Fibroblast of upper back skin (primary cell): ENCODE measurements at places on chromosomes 6 and 20.

DNA sequence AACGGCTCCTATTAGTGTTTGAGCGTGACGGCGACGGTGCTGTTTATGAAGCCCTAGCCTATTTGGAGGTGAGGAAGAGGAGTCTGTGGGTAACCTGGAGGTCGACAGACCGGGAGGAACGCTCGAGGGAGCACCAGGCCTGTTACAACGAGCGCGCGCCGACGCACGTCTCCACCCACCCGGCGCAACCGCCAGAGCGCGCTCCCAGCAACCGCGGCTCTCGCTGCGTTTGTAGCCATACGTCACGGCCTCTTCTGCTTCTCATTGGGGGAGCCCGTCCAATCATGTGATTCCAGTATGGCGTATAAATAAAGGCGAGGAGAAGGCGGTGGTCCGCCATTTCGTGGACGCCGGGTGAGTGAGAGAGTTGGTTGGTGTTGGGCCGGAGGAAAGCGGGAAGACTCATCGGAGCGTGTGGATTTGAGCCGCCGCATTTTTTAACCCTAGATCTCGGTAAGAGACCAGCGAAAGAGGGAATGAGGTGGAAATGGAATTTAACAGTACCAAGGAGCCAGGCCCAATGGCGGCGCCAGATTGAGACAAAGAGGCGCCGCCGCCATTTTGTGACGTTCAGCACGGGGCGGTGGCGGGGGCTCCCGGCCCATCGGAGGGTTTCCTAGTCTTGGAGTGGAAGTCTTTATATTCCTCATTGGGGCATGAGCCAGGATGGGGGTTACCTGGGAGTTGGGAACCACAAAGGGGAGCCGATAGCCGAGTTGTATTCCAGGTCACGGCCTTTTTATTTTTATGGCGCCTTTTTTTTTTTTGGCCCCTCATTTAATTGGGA, at the start of gene SRSF3:
TSS of gene SRSF3 (plus strand) at position 334 of the 787 bp plus-strand sequence. CDS start 2,401 bp downstream, outside the sequence.
- peak; percentile 98 for DNase-seq

DNA sequence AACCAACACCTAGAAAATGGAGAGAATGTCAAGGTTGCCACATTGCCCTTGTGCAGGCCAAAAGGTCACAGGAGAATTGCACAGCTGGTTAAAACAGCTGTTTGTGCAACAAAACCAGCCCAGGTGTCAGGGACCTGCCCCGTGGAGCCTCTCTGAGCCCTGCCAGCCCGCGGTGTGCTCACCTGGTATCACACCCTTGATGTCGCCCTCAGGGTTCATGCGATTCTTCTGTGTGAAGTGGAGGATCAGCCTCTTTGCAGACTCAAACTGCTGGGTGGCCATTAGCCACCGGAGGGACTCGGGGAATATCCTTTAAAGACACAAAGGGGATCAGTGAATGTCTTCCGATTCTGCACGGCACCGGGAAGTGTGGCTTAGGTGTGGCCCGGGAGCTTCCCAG, 39.2 kb downstream of the PSMG4 start:
- no peak for DNase-seq

DNA sequence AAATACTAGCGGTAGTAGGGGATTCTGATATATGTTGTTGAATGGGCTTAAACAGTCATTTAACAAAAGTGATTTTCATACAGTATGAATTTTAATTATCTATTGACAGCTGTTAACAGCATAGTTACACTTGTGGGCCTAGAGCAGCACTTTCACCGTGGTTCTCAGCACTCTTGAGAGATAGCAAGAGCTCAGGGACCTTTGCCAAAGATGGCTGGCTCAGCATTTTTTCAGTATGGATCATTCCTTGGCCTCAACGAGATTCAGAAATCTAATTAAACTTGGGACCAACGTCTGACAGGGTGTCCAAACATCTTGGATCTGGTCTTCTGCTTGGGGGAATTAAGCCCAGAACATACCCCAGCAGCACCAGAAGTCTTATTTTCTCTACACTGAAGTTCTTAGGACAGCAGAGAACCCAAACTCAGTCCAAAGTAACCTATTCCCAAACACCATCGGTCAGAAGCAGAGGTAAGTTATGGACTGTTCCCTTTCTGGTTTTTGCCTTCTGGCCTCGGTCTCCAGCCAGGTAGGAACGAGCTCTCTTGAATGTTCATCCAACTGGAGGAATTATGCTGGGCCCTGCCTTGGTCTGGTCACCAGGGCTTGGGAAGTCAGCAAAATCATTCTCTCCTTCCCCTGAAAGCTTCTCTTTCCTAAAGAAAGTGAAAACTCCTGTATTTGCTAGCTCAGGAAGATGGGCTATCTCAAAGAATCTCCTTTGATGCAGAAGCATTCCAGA, 25.7 kb downstream of the PRPH2 start:
- peak; percentile 79 for DNase-seq

- peak; percentile 88 for DNase-seq
Measured at GRCh38 chr6:111113336-111114086, 26.2 kb downstream of the SLC16A10 start.

GRCh38 chr20:23147964-23148730, 62.0 kb upstream of the CD93 start:
- DNase-seq = peak; percentile 88

DNA sequence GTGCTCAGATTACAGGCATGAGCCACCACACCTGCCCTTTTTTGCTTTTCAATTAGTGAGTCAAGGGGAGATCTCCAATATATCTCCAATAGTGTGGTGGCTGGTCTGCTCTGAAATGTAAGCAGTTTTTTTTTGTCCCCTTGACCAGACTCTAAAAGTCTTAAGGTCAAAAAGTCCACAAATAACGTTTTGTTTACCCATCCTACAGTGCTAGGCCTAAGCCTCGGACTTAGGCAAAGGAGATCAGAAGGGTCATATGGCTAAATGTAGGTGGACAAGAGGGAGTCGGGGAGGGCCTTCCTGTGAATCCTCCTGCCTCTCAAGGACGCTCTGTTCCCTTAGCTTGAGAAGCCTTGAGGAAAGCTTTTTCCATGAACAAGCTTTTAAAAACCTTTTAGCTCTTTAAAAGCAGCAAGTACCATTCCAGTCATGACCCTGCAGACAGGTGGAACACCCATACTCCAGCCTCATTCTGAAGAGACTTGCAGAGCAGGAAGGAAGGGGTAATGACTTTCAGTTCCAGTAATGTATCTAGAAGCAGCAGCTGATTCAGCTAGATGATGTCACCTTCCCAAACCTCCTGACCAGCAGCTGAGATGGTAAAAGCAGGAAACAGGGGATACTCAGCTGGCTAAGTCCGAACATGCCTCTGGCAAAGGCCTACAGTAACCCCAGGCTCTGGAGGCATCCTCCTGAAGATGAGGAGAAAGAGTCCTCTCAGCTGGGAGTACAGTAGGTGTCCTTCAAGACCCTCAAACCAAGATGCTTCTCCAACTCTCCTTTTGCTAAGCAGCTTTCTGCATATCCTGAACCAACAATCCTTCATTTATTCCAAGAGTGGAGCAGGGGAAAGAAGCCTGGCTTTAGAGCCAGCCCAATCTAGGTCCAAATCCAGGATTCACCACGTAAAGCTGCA, 23.6 kb downstream of the BCL2L1 start:
- peak; percentile 86 for DNase-seq

DNA sequence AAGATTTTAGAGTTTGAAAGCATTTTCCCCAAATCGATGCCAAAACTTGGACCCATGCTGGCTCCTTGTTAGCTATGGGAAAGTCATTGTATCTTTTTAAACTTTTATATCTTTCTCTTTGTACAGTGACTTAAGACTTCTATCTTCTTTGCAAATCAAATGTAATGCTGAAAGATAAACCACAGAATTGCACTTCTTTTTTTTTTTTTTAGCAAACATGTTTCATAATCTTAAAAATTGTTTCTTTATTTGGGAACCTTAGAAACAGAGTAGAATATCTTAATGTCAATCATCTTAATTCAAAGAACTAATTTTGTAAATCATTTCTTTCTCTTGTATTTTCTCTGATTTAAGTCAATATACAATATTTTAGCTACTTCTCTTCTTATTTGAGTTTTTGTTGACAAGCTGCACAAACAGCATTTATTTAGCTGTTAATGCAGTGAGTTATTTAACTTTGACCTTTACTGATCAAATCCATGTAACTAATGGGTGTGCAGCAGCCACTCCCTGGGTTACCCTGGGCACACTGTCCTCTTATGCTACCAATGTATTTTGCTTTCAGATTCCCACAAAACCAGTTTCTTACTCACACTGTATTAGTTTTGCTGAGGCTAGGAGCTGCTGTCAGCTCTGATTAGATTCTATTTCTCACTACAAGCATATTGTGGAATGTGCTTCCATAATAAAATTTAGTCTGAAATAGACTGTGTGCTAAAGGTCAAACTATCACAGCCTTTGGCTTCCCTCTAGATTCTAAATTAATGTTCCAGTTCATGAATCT, 279.6 kb downstream of the ADGB start:
- DNase-seq = no peak

- peak; percentile 88 for DNase-seq
Measured at GRCh38 chr6:1287103-1287591, 24.8 kb upstream of the FOXQ1 start.

- no peak for DNase-seq
Measured at GRCh38 chr20:57618091-57618763, 2.0 kb downstream of the ZBP1 start.

DNA sequence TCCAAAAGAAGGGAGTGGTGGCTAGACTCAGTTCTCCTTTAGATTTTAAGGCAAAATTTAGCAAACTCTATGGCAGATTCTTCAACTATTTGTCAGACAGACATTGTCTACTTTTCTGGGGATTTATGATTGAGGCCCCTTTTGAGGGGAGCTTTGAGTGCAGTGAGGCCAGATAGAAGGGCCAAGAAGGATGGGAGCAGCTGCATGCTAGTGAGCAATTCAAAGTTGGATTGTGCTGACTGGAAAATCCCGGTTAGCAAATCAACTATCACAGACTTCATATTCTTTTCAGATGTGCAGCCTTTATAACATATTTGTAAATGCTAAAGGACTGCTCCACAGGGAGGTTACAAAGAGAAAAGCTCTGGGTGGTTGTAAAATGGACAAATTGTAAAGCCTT, 35.0 kb upstream of the ESR1 start:
- no peak for DNase-seq

DNA sequence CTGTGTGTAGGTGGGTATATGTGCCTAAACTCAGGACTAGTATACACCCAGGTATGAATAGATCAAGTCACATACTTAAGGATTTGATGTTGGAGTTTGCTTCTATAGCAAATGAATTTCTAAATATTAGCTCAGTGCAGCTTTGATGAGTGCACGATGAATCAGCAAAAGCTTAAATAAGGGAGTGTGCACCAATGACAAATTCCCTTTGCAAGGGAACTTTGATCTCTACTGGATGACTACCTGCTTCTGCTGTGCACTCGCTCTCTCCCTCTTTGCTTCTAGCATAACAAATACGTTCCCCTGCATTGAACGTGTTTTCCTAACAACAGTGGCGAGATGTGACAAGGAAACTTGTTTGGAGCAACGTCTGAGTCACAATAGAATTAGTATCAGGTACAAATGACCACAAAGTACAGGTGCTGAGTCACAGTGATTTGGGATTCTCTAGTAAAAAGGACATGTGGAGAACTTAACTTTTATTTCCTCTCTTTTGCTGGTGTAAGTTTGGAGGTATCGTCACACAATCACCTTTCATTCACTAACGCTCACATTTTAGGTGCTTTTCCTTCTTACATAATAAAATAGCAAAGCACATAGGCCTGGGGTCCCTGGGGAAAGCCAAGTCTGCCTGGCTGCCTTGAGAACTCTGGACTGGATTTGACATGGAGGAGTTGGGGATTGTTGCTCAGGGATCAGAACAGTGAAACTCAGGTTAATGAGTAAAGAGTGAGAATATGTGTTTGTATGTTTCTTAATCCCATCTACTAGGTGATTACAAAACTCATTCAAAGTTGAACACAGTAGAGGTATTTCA, 49.7 kb downstream of the KLHL31 start:
- peak; percentile 41 for DNase-seq

- DNase-seq = peak; percentile 70
Measured at GRCh38 chr6:64123761-64124633, 488.4 kb downstream of the PHF3 start.

GRCh38 chr6:68077661-68078060, 557.4 kb upstream of the ADGRB3 start:
- no peak for DNase-seq

DNA sequence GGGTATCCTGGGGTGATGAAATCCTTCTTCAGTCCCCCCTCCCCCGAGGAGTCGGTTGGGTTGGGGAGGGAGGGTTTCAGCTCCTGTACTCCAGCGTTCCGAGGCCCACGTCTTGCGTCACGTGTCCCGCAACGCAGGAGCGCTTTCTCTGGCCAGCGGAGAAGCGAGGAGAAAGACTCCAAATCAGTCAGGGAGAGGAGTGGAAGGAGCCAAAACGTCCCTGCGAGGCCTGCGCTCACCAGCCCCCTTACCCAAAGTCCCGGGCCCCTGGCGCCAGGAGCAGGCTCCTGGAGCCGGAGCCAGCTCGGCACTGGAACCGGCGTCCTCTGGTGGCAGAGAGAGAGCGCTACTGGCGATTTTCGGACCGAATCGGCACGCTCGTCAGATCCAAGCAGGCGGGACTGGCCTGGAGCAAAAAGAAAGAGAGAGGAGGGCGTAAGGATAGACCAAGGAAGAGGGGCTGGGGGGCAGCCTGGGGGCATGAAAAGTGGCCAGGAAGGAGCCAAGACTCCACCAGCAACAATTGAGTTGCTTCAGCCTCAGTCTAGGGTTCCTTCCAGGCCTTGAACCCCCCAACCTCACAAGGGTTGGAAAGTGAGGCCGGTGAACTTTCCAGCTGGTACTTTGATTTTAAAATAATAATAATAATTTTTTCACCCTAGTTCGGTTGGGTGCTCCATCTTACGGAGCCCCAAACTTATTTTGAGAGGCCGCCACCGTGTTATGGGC, at the start of gene GNAS:
TSS of gene GNAS (plus strand) at position 174 of the 729 bp plus-strand sequence.
- peak; percentile 51 for DNase-seq

GRCh38 chr20:4100679-4101078, 85.3 kb upstream of the RNF24 start:
- DNase-seq = peak; percentile 18

DNA sequence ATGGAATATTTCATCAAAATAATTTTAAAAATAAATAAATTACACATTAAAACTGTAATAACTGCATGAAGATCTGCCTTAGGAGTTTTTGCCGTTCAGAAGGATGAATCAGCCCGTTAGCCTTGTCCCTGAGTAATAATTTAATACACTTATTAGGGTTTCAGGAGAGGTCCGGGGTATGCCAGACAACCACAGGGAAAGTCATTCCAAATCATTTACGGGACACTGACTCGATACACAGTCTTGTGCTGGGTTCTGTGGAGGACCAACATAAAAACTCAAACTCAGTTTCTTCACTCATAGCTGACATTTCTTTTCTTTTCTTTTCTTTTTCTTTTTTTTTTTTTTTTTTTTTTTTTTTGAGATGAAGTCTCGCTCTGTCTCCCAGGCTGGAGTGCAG, 735 bp upstream of the LY6G6F start:
- DNase-seq = no peak

GRCh38 chr20:36092398-36093024, 62.0 kb upstream of the EPB41L1 start:
- DNase-seq = no peak

GRCh38 chr6:48272518-48272917, 161.5 kb upstream of the PTCHD4 start:
- no peak for DNase-seq

DNA sequence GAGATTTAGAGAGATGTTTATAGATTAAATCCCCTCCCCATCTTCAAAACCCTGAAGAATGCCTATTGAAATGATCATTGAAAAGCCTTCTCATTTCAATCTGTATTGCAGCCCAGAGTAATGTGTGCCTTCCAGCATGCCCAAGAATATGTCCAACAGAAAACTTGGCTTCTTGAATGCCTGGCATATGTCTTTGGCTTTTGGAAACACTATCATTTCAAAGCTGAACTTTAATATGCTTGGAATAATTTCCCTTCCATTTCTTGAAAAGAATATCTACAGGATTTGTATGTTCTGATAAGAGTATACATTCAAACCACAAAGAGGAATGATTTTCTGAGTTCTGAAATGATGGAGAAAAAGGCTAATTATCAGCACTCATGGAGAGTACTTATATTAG, 11.9 kb upstream of the PBOV1 start:
- no peak for DNase-seq
